Karpas-422 (cell line): ENCODE measurements at places on chromosomes 4 and X. TPM values are rescaled to one million over a fixed set of nuclear protein-coding genes. Genes with fewer than 3 reads are reported as not detected.

DNA sequence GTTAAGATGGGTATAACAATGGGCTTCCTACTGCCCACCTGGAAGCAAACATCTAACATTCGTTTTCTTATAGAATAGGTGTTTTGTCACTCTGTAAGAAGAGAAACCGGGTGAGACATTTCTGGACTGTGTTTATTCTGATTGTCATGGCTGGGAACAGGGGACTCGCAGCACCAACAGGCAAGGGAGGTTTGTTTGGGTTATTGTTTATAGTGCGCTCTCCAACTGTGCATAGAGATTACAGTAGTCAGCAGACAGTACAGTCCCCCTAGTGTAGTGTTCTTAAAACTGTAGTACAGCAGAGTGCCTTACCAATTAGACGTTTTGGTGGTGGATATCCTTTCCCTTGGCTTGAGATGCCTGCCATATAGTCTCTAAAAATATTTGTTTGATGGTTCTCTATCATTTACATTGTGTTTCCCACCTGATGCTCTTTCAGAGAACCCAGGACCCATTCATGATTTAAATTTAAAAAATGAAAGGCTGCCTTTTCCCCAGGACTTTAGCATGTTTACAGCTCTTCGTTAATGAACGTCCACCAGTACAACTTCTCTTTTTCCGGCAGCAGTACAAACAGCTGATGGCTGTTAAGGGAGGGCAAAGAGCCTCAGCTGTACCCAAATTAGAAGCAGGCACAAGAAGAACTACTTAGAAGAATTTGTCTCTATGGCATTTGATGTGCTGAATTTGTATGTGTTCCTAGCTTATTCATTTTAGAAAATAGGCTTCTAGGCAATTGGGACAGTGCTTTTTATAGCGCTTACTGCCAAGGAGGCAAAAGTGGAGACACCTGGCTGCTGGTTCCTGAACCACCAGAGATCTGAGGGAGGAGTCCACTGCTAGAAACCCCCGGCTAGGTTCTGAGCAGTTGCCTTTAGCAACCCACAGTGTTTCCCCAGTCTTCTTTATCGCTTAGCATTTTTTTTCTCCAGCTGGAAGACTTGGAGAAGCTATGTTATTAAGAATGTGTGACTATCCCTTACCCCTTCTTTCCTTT is 1.0 kb upstream of the RNF150 start:
- DNase-seq = no peak
- H3K36me3 ChIP-seq = no peaks in the 10 kb centered on the region
- no peaks in the 10 kb centered on the region for H3K4me1 ChIP-seq

Gene MFAP3L
- not detected in 2 replicates for total RNA-seq

Gene TLR3
- 4.3 and 9.7 TPM in 2 replicates for total RNA-seq

Gene PABPC1L2B
- not detected in 2 replicates for total RNA-seq

DNA sequence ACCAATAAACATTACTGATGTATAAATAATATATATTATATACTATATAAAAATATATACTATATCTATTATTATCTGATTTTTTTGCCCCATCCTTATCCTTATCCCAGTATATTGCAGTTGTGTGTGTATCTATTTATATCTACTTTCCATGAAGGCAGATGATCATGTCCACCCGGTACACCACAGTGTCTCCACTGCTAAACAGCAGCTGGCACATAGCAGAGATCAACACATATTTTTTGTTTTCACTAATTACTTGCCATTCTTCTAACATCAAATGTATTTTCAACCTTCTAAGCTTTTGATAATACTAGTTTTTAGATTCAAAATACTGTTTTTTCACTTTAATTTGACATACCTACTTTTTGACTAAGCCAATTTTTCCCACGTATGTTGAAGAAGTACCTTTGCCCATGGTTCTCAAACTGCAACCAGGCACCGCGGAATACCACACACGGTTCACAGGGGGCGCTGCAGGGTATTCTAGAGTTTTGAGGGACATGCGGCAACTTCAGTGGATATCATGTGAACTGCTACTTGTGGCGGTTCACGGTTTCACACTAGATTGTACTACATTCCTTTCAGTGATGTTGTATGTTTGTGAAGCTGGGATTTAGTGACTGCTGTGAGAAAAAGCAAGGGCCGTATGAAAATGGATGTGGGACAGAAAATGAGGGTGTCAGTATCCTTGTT is 182.5 kb upstream of the NPY2R start:
- H3K36me3 ChIP-seq = no peaks in the 10 kb centered on the region
- H3K4me1 ChIP-seq = peaks cover 5% of the 10 kb centered on the region; the same call in 1 of the 2 replicates
- H3K27me3 ChIP-seq = no peaks in the 10 kb centered on the region
- peak; percentile 95 for DNase-seq
- H3K27ac ChIP-seq = no peak overlapping the region
- no peak overlapping the region for H3K4me3 ChIP-seq

- no peak overlapping the region for H3K27ac ChIP-seq
- H3K4me3 ChIP-seq = no peak overlapping the region
- no peaks in the 10 kb centered on the region for H3K4me1 ChIP-seq
- peak; percentile 76 for DNase-seq
- H3K36me3 ChIP-seq = no peaks in the 10 kb centered on the region
- H3K27me3 ChIP-seq = no peaks in the 10 kb centered on the region
Measured at GRCh38 chrX:17788439-17788838, 51.1 kb downstream of the SCML1 start.

DNA sequence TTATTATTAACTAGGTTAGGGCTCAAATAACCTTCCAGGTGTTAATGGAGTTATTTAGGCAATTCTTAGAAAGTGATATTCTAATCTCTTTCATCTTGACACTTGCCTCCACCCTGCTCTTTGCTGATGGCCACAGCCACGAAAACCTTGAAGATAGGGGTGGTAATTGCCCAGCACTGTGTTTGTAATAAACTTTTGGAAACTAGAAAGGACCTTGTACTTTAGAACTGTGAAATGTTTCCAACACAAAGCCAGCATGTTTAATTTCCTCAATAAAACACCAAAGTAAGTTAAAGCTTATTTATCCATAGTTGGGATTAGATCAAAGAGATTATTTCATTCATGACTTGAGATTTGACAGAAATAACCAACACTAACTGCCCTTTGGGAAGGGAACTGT is 78.3 kb downstream of the MAOA start:
- DNase-seq = no peak
- H3K27me3 ChIP-seq = no peaks in the 10 kb centered on the region
- H3K36me3 ChIP-seq = no peaks in the 10 kb centered on the region
- no peaks in the 10 kb centered on the region for H3K4me1 ChIP-seq
- H3K4me3 ChIP-seq = no peak overlapping the region
- no peak overlapping the region for H3K27ac ChIP-seq

Gene TMEM144
- not detected in 2 replicates for total RNA-seq

DNA sequence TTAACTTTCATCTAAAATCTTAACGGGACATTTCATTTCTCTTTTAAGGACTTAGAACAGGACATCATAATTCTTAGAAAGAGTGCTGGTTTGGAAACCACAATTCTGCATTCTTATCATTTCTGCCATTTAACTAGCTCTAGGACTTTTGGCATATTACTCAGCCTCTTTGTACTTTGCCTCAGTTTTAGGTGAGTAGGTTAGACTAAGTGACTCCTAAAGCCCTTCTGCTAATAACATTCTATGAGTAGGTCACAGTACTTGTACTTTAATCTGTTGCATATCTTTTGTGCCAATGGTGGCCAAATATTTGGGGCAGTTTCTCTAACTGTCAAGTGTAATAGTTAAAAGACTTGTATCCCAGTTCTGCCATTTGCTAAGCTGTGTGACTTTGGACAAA is 115.4 kb upstream of the NUDT6 start:
- no peak overlapping the region for H3K4me3 ChIP-seq
- peaks cover 21% of the 10 kb centered on the region for H3K4me1 ChIP-seq
- no peak for DNase-seq
- 0 out of 2 replicates have a peak, but pooled peaks cover 6% of the 10 kb centered on the region for H3K36me3 ChIP-seq
- no peak overlapping the region for H3K27ac ChIP-seq

GRCh38 chr4:108793415-108793814 is 30.6 kb upstream of the ETNPPL start:
- H3K27ac ChIP-seq = no peak overlapping the region
- H3K27me3 ChIP-seq = no peaks in the 10 kb centered on the region
- no peaks in the 10 kb centered on the region for H3K4me1 ChIP-seq
- no peak for DNase-seq
- no peak overlapping the region for H3K4me3 ChIP-seq

GRCh38 chr4:184232202-184232601 is 14.5 kb upstream of the ENPP6 start:
- H3K4me3 ChIP-seq = no peak overlapping the region
- H3K27me3 ChIP-seq = no peaks in the 10 kb centered on the region

DNA sequence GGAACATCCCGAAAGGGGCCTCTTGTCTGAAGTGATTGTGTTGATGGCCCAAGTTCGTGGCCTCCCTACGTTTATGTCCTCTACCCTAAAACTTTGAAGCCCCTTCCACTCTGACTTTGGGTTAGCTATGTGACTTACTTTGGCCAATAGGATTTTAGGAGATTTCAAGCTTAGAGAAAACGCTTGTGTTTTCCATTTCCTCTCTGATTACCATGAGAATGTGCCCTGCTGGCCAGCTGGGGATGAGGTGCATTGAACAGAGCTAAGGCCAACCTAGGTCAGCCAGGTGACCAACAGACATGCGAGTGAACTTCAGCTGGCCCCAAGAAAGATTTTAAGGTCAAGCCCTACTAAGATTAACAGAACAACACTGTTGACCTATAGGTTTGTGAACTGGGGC is 82.4 kb downstream of the SLC2A9 start:
- no peak for DNase-seq
- H3K36me3 ChIP-seq = no peaks in the 10 kb centered on the region
- no peak overlapping the region for H3K27ac ChIP-seq
- no peaks in the 10 kb centered on the region; the same call in 1 of the 2 replicates for H3K4me1 ChIP-seq
- no peak overlapping the region for H3K4me3 ChIP-seq
- H3K27me3 ChIP-seq = no peaks in the 10 kb centered on the region

- H3K36me3 ChIP-seq = no peaks in the 10 kb centered on the region
- H3K27ac ChIP-seq = no peak overlapping the region
- H3K4me1 ChIP-seq = no peaks in the 10 kb centered on the region
- no peak overlapping the region for H3K4me3 ChIP-seq
Measured at GRCh38 chr4:188300385-188300784, 161.1 kb downstream of the TRIML1 start.

DNA sequence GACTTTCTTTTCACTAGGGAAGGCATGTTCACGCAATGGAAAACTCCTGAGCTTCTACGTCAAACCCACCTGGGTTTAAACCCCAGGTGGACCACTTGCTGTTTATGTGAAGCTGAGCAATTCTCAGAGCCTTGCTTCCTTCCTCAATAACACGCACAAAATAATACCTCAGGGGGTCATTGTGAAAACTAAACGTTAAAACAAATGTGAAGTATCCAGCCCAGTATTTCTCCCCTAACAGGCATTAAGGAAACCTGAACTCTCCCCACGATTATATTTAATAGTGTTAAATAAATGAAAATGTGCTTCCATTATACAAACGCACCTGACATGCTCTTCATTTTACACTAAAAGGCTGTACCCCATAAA is 117.5 kb downstream of the AFAP1 start:
- no peaks in the 10 kb centered on the region for H3K27me3 ChIP-seq
- no peaks in the 10 kb centered on the region for H3K4me1 ChIP-seq
- H3K36me3 ChIP-seq = no peaks in the 10 kb centered on the region

GRCh38 chrX:96833333-96833732 is 50.4 kb upstream of the RPA4 start:
- no peak overlapping the region for H3K4me3 ChIP-seq
- no peak overlapping the region for H3K27ac ChIP-seq
- H3K36me3 ChIP-seq = no peaks in the 10 kb centered on the region

DNA sequence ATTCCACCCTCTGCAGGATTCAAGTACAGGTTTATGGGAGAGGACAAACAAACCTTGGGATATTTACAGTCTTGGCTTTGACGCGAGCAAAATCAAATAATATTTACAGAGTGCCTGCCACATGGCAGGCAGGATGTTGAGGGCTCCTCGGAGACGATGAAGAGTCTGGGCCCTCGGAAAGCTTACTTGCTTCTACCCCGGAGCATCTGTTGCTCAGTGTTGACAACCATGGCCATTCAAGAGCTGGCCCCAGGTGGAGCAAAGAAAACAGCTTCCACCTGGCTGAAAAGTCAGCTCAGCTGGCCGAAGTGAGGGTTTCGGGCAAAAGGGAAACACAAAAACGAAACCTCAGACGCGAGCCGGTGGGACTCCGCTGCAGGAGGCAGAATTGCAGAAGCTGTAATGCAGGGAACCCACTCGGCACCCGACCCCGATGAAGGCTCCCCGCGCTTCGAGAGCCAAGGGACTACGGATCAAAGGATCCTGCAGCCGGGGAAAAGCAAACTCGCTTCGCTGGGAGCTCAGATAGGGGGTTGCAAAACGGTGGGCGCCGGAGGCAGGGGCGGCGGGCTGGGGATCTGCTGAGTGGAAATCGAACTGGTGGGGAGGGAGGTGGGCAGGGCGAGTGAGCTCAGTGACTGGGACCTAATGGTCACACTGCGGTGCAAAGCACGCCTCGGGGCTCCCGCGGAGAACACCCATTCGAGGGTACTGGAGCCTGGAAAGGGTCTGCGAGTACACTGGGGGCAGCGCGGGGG is 805 bp downstream of the ATP8A1 start:
- H3K27ac ChIP-seq = peak overlapping the region; percentile 44
- peak; percentile 81 for DNase-seq
- peak overlapping the region; percentile 88 for H3K4me3 ChIP-seq
- peaks cover 27% of the 10 kb centered on the region for H3K4me1 ChIP-seq
- H3K36me3 ChIP-seq = no peaks in the 10 kb centered on the region
- no peaks in the 10 kb centered on the region for H3K27me3 ChIP-seq

Gene DDX60
- total RNA-seq = 4.2 and 9.2 TPM in 2 replicates

Gene KIF4A
- 12.6 and 15.0 TPM in 2 replicates for total RNA-seq

GRCh38 chr4:15068298-15068697 is 66.0 kb downstream of the CPEB2 start:
- no peaks in the 10 kb centered on the region for H3K4me1 ChIP-seq
- H3K27me3 ChIP-seq = no peaks in the 10 kb centered on the region
- H3K36me3 ChIP-seq = peaks cover 6% of the 10 kb centered on the region; the same call in 1 of the 2 replicates
